ENCODE measurements at places on chromosomes 5 and 9. TPM values are rescaled to one million over a fixed set of nuclear protein-coding genes. Genes with fewer than 3 reads are reported as not detected.

DNA sequence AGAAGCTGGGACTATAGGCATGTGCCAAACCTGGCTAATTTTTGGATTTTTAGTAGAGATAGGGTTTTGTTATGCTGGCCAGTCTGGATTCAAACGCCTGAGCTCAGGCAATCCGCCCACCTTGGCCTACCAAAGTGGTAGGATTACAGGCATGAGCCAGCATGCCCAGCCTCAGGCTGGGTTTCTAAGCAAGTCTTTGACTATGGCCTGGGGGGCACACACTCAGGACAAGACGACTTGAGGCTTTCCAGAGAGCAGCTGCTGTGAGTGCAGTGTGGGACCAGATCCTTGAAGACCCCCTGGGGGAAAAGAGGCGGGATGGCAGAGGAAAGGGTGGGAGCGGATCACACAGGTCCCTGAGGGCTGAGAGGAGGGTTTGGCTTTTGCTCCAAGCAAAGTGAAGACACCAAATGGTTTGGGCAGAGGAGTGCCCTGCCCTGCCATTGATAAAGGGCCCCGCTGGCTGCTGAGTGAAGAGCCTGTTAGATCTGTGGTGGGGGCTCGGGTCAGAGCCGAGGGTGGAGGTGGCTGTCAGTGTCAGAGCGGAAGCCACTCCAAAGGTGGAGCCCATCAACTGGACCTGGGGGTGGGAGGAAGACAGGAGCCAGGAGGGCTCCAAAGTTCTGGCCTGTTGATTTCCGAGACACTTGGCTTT, 46.8 kb upstream of the FUBP3 start:
- no peak for DNase-seq

DNA sequence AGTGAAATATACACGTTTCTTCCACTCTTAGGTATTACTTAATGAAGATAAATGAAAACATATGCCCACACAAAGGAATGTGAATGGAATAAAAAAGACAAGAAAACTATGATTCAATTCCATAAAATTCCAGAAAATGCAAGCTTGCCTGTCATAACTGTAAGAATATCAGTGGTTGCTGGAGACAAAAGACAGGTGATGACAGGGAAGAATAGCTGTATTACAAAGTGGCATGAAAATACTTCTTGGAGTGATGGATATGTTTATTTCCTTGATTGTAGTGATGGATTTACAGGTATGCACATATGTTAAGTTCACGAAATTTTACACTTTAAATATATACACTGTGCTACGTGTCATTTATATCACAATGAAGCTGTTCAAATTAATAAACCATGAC, 553.3 kb downstream of the HTR1A start:
- no peak for DNase-seq

DNA sequence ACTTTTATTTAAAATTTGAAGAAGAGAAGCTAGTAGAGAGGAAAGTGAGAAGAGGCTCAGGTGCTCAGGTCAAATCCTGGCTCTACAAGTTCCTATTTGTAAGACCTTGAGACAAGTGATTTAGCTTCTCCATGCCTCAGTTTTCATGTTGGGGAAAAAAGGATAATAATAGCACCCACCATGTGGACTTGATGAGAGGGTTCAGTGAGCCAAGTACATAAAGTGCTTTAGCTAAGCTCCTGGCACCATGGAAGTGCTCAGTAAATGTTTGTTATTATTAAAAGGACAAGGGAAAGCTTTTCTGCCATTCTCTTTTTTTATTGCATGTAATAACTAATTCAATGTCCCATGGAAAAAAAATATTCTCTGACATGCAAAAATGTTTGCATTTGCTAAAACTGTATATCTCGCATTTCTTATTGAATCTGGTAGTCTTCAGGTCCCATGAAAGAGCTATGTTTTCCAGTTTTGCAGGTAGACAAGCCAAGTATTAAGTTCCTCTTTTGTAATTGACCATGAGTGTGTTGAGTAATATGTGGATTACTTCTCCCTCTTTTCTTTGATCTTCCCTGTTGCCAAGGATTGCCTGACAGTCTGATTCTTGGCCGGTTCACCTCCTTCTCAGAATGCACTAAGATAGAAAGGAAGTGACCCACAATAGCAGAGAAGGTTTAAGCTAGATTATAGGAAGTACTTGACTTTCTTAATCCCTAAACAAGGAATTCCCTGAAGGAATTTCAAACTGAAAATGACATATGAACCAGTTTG, 45.6 kb upstream of the TRIM32 start:
- DNase-seq: no peak

GRCh38 chr5:151699071-151699901, 12.6 kb upstream of the SPARC start:
- DNase-seq: peak; percentile 82

- peak; percentile 71 for DNase-seq
Observed at GRCh38 chr9:27125030-27125429, 16.0 kb downstream of the TEK start.

GRCh38 chr5:133917785-133918184, 50.6 kb downstream of the C5orf15 start:
- DNase-seq: no peak

- DNase-seq: no peak
Observed at GRCh38 chr5:5886812-5887486, 464.5 kb downstream of the ICE1 start.

- DNase-seq: no peak
Observed at GRCh38 chr5:1666221-1666620, 133.4 kb downstream of the MRPL36 start.

- DNase-seq: no peak
Observed at GRCh38 chr5:147892696-147893296, 13.5 kb downstream of the C5orf46 start.

GRCh38 chr5:166427211-166427610, 1864.2 kb upstream of the WWC1 start:
- no peak for DNase-seq

GRCh38 chr5:115738830-115739229, 77.6 kb downstream of the CDO1 start:
- no peak for DNase-seq

SNAPC4 gene
- polyA plus RNA-seq: 10.7 TPM

SHB gene
- 24.6 TPM for polyA plus RNA-seq

ORM2 gene
- not detected for polyA plus RNA-seq

PTGER4 gene
- 16.5 TPM for polyA plus RNA-seq

DENND4C gene
- 45.2 TPM for polyA plus RNA-seq

FAM151B gene
- polyA plus RNA-seq: 2.7 TPM

SLC1A1 gene
- 21.4 TPM for polyA plus RNA-seq

PCDHA10 gene
- 0.05 TPM for polyA plus RNA-seq
